ENCODE measurements at places on chromosomes 1 and 21. TPM values are rescaled to one million over a fixed set of nuclear protein-coding genes. Genes with fewer than 3 reads are reported as not detected.
A peak's percentile ranks its signal among the peaks of the same experiment; 100 is the strongest.

DNA sequence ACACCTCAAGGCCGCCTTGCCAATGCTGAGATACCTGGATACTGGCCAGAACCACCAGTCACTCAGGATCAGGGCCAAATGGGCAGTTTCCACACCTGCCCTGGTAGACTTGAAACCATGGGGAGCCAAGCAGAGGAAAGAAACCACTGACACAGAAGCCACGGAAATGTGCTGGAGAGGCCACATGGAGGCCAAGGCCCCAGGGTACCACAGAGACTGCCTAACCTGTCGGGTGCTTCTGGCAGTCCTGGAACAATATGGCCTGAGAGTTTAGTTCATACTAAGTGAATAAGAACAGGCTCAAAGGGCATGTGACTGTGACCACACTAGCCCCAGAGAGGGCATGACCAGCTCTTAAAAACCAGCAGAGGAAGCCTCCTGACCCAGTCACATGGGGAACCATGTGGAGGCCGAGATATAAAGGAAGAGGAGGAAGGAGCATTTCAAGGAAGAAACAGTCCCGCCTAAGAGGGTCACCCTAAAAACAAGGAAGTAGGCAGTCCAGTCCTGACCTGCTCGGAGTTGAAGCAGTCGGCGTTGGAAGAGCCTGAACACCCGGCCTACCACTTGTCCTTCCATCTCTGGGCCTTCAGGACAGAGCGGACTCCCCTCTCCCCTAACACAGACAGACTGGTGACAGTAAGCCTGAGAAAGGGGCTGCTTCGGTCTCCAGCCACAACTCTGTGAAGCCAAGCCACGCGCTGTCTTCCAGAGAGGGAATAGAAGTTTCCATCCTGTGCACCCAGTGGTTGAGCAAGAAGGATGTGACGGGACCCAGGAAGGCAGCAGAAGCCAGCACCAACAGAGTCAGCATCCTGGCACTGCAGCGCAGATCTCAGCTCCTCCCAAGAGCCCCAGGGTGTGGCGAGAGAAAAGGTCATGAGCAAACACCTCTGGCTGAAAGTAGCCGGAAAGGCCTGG lies at the start of gene DENND2D:
TSS of gene DENND2D (minus strand) at position 766 of the 921 bp plus-strand sequence. CDS start at position 579, 187 bp downstream.
- DNase-seq, result peak; percentile 39

DNA sequence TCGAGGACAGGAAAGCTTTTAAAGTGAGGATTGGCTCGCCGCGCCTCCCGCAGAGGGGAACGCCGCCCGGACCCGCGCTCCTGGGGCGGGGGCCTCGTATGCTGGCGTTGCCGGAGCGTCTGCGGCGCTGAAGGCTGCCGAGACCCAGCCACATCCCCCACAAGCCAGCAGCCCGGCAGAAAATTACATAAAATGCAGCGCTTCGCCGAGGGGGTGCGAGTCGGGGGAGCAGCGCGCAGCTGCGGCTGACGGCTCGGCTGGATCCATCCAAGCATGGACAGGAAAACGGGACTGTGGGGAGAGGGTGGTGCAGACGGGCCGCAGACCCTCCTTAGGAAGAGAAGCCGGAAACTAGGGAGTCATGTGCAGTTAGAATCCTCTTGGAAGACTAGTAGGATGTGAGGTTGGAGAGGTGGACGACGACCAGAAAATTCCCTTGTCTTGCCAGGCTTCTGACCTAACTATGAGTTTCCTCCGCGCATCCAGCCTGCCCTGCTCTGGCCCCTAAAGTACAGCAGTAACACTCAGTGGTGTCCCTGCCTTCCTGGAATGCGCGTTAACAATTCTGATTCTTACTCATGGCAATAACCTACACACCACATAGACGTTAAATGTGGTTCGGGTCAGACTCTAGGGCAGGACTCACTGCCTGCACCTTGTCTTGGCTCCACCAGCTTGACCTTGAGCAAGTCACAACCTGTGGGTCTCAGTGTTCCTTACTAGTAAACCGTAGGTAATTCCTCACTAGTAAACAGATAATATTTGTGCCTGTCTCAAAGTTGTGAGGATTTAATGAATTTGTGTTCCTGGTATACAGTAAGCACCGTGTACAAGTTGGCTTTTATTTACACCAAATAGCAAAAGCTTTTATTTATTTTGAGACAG lies 953 bp upstream of the BRWD1 start:
- DNase-seq, result peak; percentile 52

ELAPOR1 gene
- 15.0 TPM for polyA plus RNA-seq

DNA sequence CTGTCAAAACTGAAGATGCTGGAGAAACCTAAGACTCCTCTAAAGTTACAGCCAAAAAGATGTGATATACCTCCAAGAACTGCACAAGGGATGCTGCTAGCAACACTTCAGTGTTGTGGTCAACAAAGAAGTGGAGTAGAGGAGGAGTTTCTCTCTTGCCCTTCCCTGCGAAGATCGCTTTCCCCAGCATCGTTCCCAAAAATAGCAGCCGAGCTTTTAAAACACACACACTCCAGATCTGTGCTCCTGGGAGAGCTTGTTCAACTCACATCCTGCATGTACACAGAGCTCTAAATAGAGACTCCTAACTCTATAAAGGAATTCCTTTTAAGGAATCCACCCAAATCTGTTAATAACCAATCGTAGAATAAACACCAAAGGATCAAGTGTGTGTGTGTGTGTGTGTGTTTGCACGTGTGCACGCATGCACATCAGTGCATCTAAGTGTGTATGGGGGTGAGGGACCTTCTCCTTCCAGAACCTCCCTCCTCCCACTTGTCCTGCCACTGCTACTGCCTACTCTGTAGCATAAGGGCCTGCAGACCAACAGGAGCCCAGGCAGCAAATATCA lies 58.5 kb downstream of the PSMG1 start:
- DNase-seq, result no peak

GRCh38 chr1:153374071-153374470 lies 1.4 kb downstream of the S100A12 start:
- DNase-seq, result no peak

ANKRD34A gene
- not detected for polyA plus RNA-seq

DNA sequence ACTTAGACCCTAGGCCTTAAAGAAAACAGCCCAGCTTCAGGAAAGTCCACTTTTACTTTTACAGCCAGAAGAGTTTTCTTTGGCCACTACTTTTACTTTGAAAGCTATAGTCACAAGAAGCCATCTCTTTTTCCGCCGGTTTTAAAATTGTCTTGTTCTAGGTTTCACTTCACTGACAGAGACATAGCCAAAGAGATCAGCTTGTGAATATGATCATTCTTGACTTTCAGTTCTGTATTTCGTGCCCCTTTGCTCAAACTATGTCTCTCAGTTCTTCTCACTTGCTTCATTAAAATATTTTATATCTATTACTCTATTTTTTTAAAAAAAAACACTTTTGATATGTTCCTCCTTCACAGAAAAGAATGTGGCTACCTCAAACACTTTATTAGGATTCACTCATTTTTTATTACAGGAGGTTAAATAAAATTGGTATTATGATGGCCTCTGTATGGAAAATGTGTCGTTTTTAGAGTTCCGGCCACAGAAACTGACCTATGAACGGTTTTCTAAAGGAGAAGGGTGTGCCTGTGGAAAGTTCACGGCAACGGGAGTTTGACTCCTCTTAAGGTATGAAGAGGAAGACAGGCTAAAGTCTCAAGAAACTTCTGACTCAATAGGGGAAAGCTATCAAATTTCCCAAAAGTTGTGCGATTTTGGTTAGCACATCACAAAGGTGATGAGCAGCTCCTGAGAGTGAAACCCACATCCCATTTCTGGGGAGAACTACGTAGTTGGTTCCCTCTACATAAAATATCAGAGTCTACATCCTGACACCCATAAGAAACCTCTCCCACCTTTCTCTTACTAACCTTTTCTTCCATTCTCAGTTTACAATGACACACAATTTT lies 1.2 kb downstream of the MCOLN2 start:
- DNase-seq, result peak; percentile 25

DNA sequence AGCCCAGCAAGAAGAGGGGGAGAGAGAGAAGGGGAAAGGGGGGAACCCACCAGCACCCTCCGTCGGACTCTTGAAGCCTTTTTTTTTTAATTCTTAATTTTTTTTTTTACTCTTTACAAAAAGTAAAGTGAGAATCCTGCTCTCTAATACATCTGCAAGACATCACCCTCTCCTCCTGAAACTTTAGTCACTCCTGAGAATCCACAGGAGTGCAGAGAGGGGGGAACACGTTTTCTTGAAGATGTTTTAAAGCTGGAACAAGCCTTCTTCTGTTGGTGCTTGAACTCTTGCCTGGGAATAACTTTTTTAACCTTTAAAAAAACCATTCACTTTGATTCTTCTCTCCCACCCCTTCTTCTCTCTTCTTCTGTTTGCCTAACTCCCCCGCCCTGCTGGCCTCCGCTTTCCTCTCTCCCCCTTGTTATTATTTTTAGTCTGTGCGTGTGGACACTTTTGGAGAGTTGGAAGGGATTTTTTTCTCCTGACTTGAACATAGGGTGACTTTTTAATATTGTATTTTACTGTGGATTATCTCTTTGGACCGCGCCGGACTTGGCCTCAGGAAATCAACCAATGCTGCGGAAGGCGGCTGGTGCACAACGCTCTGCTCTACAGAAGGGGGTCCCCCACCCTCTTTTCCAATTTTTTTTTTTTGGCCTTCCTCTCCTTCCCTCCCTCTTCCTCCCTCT lies 383 bp upstream of the PRRX1 start:
- no peak for DNase-seq

GRCh38 chr1:165644064-165644735 lies 13.2 kb downstream of the MGST3 start:
- DNase-seq, result no peak

DNA sequence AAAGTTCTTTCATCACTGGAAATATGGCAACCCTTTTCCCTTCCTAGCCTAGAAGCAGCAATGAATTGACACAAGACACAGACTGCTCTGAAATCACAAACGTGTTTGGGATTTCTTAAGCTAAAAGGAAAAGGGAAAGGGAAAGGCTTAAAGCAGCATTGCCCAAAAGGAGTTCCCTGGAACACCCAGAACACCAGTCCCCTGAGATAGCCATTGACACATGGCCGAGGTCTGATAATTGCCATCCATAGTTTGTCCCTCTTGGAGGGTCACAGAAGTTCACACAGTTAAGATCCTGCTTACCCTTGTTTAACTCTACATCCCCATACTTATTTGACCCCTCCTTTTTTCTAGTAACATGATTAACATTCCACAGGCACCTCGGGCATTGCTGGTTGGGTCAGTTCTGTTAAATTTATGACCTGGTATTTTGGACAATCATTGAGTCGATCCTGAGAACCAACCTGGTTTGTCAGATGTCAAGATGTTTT lies 72.9 kb downstream of the ZNF281 start:
- DNase-seq, result no peak

PRMT6 gene
- polyA plus RNA-seq, result 14.1 TPM

C1orf185 gene
- not detected for polyA plus RNA-seq

- DNase-seq, result no peak
These were observed 42.7 kb downstream of the APP start for GRCh38 chr21:26127918-26128317.

AMY1A gene
- polyA plus RNA-seq, result not detected

GPR52 gene
- polyA plus RNA-seq, result not detected

Data from CD4-positive, alpha-beta memory T cell (primary cell).